NCI-H1694 (cell line): ENCODE measurements at places on chromosomes 5 and 9.

DNA sequence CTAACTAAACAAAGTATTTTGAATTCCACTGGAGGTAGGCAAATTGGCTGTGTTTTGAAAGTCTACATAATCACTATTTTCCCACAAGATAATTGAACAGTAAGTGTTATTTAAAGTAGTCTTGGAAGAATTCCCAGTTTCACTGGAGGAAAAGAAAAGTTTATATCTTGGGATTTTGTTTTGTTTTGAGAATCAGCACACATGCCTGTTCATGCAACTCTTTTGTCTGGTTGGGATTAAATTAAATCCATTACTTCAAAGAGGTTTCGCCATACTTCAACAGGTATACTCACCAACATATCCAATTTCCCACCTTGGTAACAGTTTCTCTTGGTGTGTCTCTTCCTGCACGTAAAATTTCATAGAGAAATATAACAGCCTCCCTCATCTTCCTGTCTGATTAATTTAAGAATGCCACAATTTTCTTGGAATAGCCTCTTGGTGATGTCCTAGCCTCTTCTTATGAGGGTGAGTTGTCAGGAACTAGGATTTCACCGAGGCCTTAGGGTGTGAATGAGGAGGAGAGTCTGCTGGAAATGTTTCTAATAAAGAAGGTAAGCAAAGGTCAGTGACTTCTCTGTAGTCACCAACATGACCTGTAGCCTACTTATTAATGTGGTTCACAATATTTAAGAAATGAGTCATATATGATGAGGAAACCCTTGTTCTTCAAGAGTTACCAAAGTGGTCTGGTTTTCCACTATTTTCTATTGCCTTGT is 48.1 kb downstream of the ITGA2 start:
- no peak for DNase-seq

DNA sequence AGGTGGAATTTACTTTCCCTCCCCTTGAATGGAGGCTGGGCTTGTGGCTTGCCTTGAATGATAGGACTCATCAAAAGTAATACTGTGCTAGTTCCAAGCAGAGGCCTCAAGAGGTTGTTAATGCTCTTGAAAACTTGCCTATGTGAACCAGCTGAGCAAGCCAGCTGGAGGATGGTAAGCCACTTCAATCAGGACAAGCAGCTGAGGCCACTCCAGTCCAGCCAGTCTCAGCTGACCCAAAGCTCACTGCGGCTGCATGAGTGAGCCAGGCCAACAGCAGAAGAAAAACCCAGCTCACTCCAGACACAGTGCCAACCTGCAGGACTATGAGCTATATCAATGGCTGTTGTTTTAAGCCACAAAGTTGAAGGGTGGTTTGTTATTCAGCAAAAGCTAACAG is 182.8 kb downstream of the MCTP1 start:
- DNase-seq, result no peak

- DNase-seq, result peak; percentile 11
These were observed 8.8 kb upstream of the LCP2 start for GRCh38 chr5:170306381-170306831.

GRCh38 chr9:126131066-126132010 is 195.3 kb upstream of the MVB12B start:
- no peak for DNase-seq

DNA sequence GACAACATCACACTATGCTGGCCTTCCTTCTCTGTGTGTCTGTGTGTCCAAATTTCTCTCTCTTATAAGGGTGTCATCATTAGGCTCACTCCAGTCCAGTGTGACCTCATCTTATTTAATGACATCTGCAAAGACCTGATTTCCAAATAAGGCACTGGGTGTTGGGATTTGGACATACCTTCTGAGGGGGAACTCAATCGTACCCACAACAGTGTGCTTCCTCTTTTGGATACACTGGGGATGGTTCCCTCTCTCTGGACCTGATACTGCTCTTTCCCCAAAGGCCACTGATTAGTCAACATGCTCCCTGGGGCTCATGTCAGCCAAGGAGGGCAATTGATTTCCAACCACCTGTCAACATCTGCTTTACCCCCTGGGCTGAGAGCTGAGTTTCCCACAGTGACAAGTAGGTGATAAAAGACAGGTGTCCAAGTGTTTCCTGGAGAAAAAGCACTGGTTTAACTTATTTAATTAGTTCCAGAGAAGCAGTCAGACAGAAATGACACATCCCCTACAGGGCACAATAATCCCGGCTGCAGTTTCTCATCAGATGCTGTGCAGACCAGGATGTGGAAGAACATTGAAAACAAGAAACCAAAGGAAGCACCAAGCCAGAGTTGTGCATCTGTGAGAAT is 17.8 kb upstream of the CEP72 start:
- DNase-seq, result no peak

- DNase-seq, result no peak
These were observed 40.5 kb upstream of the LPCAT1 start for GRCh38 chr5:1564182-1564748.

DNA sequence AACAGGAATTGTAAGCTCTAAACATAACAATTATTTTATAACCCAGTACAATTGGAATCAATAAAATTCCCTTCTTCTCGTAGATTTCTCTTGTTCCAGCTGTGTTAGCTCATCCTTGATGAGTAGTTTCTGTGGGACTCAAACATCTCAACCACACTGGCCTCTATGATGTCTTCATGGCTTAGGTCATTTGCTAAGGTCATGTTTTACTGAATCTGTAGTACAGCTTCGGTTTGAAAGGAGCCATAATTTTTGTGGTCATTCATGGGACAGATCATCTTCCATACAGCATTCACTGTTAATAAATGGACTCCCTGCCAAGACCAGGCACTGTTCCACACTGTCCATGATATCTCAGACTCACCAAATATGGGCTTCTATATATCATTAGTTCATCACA is 369.0 kb upstream of the RFX3 start:
- no peak for DNase-seq

- no peak for DNase-seq
These were observed 9.9 kb downstream of the RBM27 start for GRCh38 chr5:146213210-146213826.

DNA sequence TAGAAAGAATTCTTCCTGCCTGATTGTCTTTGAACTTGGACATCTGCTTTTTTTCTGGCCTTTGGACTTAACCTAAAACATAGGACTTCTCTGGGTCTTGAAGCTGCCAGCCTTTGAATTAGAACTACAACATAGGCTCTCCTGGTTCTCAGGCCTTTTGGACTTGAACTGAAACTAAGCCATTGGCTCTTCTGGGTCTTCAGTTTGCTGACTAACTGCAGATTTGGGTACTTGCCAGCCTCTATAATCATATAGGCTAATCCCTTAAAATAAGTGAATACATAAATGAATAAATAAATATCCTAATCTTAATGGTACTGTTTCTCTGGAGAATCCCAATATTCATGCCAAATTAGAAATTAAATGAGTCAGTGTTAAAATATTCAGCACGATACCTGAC is 473.4 kb upstream of the PAPPA start:
- DNase-seq, result no peak

GRCh38 chr5:29899583-29899982 is 1293.9 kb upstream of the CDH6 start:
- DNase-seq, result no peak

DNA sequence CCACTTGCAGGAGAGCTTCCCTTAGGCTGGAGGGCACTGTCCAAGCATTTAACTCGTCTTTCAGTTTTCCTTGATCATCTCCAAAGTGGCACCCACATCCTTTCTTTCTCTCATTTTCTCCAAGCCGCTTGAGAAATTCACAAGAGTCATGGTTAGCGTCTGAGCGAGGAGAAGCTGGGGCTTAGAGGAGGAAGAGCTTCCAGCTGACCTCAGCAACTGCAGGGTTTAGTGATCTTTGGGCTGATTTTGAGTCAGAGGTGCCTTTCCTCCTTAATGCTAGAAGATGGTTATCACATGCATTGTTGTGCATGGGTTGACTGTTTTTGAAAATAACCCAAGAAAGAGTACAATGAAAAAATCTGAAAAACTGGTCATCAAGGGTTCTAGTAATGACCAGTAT is 134.7 kb downstream of the GADD45G start:
- no peak for DNase-seq

GRCh38 chr9:134888603-134889190 is 8.1 kb downstream of the FCN2 start:
- DNase-seq, result no peak

DNA sequence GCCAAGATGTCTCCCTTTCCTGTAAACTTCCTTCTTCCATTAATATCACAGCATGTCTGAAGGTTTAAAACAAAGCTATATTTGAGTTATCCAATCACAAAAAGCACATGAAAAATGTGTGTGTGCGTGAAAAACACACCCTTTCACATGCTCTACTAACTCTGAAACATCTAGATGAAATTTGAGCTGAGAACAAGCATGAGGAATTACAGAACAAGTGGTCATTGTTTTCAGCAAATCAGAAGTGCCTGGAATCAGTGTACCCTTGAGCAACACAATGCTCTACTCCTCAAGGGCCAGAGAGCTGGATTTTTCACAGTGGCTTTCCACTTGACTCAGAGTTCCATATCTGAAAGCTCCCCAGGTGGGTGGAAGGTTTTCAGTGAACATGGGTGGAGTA is 255.9 kb downstream of the PSAT1 start:
- no peak for DNase-seq

- no peak for DNase-seq
These were observed 26.9 kb upstream of the CEMIP2 start for GRCh38 chr9:71795097-71795813.

- no peak for DNase-seq
These were observed 148.7 kb downstream of the FAM174A start for GRCh38 chr5:100683881-100684280.

- DNase-seq, result no peak
These were observed 70.6 kb upstream of the PCSK1 start for GRCh38 chr5:96503501-96504236.

DNA sequence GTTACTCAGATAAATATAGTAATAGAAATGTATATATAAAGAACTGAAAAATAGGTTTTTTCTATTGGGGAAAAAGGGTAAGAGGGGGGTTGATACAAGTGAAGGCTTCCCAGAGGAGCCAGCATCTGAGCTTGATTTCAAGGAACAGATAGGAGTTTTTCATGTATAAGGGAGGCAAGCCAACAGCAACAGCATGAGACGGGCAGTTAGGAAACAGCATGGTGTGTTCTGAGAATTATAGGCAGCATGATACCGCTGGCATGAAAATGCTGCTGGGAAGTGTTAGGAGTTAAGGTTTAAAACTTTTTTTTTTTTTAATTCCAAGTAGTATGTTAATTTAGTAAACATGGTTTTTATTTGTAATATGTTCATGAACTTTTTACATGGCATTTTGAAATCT is 9.7 kb downstream of the CDC37L1 start:
- no peak for DNase-seq

- DNase-seq, result no peak
These were observed 38.7 kb upstream of the ANKRD34B start for GRCh38 chr5:80608731-80609130.

DNA sequence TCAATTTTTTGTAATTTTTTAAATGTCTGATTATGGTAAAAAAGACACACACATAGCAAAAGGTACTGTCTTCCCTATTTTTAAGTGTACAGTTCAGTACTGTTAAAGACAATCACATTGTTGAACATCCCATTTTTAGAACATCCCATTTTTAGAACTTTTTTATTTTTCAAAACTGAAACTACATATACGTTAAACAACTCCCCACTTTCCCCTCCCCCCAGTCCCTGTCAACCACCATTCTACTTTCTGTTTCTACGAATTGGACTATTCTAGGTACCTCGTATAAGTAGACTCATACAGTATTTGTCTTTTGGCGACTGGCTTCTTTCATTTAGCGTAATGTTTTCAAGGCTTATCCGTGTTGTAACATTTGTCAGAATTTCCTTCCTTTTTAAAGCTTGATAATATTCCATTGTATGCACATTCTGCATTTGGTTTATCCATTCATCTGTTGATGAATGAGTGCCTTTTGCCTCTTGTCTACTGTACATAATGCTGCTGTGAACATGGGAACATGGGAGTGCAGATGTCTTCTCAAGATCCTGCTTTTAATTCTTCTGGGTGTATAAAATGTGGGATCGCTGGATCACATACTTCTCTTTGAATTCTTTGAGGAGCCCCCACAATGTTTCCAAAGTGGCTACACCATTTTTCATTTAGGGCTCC is 154.0 kb downstream of the PIK3R1 start:
- no peak for DNase-seq

DNA sequence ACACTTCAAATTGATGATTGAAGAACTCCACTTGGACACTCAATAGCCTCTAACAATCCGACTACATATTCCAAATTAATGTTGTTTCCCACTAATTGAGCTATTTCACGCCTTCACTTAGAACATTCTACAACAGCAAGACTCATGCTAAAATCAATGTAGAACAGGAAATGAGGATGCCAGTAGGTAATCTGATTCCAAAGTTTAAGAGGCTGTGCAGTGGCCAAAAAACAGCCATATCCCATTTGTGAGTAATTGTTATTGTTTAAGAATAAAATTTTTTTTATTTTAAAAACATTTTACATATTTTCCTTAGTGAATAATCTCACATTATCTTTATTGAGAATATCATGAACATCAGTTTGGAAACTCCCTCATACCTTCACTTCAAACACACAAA is 35.7 kb upstream of the GHR start:
- no peak for DNase-seq
